ENCODE measurements at places on chromosomes 6 and 20.
A peak's percentile ranks its signal among the peaks of the same experiment; 100 is the strongest.

GRCh38 chr6:95693108-95693507 lies 115.8 kb downstream of the MANEA start:
- DNase-seq, result peak; percentile 4

- DNase-seq, result no peak
Observed at GRCh38 chr20:62208795-62209755, 11.0 kb downstream of the HRH3 start.

DNA sequence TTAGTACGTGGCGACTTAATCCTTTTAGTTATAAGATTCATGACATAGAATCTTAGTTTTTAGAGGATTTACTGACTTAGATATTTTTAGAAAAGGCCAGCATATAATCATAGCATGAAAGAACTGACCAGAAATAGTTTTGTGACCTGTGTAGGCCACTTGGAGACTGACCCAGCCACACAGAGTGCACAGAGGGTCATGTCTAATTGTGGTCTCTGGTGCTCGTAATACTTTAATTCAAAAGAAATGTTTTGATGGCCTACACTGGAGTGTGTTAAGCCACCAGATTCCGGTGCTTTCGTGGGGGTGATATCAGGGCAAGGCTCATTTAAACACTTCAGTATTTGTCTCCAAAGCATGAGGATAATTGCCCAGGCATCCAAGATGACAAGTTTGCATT lies 11.4 kb downstream of the PCMTD2 start:
- DNase-seq, result no peak

DNA sequence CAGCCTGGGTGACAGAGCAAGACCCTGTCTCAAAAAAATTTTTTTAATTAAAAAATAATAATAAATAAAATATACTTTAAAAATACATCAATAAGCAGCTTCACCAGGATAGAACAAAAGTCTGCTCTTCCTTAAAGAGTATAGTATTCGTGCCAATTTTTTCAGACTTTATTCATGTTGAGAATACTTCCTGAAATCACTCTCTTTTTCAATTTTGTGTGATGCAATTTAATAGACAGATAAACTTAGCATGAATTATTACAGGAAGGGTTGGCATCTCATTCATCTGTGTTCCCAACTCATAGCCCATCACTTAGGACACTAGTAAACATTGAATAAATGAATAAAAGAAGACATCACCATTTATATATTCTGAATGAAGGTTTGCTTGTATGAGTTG lies 52.4 kb downstream of the IPCEF1 start:
- no peak for DNase-seq

DNA sequence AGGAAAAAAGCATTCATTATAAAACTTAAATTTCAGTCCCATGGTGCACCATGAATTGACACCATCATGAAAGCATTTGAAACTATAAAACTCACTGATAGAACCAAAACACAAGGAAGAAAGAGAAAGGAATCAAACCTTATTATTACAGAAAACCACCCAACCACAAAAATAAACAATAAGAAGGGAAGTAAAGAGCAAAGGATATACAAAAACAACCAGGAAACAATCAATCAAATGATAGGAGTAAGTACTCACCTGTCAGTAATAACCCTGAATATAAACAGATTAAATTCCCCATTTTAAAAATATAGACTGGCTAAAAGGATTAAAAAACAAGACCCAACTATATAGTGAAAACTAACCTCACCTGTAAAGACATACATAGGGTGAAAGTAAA lies 5.8 kb downstream of the SLPI start:
- no peak for DNase-seq

DNA sequence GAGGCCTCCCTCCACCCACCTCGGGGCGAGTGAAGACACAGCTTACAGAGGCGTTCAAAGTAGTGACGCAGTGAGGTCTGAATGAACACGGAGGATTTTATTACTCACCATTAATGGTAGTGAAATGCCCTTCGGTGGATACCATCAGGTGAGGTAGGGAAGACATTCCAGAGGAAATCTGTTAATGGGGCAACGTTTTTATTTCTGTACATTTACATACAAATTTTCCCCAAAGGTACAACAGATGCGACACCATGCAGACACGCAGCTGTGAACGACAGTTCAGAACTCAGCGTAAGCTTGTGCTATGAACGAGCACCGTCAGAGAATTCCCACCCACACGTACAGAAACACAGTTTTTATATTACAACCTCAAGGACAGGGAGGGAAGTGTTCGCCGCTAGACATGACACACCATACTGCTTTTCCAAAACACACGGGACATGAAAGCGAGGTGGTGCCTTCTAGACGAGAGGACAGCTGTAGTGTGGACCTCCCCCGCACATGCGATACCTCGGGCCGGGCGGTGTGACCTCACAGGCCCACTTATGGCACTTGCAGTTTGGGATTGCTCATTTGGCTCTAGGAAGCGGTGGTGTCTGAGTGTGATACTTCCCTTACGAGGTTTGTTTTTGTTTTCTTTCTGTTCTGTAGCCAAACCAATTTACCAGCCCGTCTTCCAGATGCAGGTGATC lies 10.7 kb downstream of the PSMG4 start:
- DNase-seq, result no peak

DNA sequence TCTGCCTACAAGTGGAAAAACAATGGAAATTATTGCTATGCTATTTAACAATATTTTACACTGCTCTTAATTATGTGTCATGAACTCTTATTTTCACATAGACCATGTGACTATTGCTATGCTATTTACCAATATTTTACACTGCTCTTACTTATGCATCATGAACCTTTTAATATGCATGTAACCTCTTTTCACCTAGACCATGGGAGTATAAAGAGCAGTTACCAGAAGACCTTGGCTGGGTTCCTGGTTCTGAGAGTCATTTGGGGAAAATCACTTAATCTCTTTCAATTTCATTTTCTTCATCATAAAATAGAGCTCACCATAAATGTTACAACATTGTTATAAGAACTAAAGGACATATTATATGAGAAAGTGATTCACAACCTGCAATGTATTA lies 223.8 kb upstream of the RNF217 start:
- no peak for DNase-seq

DNA sequence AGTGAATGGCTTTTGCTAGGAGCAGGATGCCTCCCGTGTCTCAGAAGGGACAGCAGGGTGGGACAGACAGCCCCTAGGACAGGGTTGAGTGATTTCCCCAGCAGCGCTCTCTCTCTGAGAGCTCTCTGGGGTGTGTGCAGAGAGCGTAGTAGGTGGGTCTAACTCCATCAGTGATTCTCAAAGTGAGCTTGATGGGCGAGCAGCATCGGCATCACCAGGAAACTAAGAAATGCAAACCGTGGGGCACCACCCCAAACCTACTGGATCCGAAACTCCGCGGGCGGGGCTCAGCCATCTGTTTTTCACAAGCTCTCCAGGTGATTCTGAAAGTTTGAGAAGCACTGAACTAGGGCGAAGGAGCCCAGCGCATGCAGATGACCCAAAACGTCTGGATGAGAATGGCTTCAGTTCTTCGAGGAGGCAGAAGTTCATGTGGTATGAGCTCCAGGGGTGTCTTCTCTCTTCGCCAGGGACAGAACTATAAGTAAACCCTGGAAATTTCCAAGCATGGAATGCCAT lies 119.6 kb upstream of the RNF24 start:
- no peak for DNase-seq

GRCh38 chr6:18087396-18088165 lies 34.9 kb downstream of the NHLRC1 start:
- DNase-seq, result no peak

DNA sequence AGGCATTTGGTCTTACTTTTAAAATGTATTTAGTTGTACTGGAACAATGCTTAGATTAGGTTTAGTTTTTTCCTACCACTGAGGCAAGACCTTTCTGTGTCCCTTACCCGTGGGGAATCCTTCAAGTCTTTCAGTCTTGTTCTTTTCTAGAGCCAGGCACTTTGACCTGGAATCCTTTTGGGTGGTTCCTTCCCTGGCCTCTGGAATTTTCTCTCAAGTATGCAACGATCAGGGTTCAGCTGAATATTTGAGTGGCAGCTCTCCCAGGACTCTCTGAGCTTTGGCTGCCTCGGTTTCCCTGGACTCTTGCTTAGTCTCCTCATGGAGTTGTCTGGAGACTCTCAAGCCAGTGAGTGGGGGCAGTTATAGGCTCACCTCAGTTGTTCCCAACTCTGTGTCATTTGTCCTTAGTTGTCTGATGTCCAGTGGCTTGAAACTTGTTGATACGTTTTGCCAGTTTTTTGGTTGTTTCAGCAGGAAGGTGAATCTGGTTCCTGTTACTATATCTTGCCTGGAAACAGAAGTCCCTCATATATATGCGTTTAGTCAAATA lies 118.1 kb downstream of the QKI start:
- no peak for DNase-seq

- no peak for DNase-seq
Observed at GRCh38 chr20:47354714-47355488, 1.6 kb downstream of the ZMYND8 start.

GRCh38 chr6:13142611-13143010 lies 185.7 kb downstream of the TBC1D7 start:
- no peak for DNase-seq

GRCh38 chr20:46811224-46812084 lies 83.2 kb upstream of the EYA2 start:
- no peak for DNase-seq

GRCh38 chr6:158924499-158925455 lies 75.2 kb downstream of the RSPH3 start:
- DNase-seq, result no peak

GRCh38 chr6:141321493-141322347 lies 811.0 kb upstream of the GJE1 start:
- peak; percentile 9 for DNase-seq

GRCh38 chr20:39800548-39800947 lies 838.4 kb downstream of the DHX35 start:
- DNase-seq, result peak; percentile 60

DNA sequence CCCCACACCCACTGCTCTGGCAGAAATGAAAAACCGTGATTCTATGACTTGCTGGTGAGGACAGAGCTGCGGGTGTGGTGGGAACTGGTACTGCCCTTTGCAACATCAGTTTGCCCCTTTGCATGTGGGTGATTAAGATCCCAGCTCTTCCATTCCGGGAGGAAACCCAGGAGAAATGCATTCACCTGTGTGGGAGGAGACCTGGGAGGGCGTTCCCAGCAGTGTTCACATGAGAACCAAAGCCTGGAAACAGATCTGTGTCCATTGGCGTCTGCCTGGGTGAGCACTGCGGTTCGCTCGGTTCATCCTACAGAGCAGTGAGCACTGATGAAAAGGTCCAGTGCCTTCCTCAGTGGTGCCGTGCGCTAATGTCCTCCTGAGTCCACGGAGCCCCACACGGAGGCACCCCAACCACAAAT lies 89.7 kb downstream of the SMOC2 start:
- DNase-seq, result no peak

DNA sequence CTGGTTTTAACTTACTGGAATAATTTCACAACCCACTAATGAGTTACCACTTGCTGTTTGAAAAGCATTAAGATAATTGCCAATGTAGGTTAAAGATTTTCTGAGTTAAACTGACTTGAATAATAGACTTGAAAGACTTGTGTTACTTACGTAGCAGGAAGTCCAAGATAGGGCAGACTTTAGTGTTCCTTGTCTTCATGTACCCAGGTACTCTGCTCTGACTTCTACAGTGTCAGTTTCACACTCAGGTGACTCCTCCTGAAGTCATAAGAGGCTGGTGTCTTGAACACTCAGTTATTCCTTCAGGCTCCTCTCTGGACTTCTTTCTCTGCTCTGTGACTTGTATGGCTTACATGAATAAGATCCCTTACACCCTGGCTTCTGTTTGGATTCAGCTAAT lies 76.3 kb upstream of the SGK1 start:
- DNase-seq, result no peak

DNA sequence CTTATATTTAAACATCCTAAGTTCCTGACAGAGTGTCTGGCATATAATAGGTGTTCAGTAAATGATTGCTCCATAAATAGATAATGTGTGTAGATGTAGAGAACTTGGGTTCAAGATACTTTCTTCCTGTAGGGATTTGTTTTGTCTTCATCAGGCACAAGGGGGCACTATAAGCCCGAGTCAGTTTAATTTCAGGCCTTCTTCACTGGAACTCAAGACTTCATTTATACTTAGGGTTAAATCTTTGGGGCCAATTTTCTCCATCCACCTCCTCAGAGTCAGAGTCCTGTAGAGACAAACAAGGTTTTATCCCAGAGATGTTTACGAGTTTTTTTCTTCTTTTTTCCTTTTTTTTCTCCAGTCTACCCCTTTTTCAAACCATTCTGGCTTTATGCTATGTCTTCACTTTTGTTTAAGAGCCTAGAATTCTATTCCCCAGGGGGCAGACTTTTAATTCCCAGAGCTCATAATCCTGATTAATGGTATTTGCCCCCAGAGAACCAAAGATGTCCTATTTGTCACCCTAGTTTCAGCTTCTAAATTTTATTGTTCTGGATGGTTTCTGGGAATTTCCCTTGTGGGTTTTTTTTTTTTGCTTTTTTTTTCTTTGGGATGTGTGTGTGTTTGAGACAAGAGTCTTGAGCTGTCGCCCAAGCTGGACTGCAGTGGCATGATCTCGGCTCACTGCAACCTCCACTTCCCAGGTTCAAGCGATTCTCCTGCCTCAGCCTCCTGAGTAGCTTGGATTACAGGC lies 88.4 kb downstream of the HFE start:
- no peak for DNase-seq

- DNase-seq, result no peak
Observed at GRCh38 chr6:35413911-35414310, 38.2 kb upstream of the FANCE start.

GRCh38 chr20:16166737-16167136 lies 406.5 kb downstream of the KIF16B start:
- no peak for DNase-seq

- DNase-seq, result peak; percentile 20
Observed at GRCh38 chr6:119350202-119350951, 816 bp upstream of the MAN1A1 start.

DNA sequence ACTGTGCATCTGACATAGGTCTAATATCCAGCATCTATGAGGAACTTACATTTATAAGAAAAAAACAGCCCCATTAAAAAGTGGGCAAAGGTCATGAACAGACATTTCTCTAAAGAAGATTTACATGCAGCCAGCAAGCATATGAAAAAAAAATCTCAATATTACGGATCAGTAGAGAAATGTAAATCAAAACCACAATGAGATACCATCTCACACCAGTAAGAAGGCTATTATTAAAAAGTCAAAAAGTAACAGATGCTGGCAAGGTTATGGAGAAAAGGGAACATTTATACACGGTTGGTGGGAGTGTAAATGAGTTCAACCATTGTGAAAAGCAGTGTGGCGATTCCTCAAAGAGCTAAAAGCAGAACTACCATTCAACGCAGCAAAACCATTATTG lies 13.1 kb downstream of the METTL24 start:
- no peak for DNase-seq

GRCh38 chr6:11632231-11632630 lies 94.7 kb downstream of the TMEM170B start:
- peak; percentile 69 for DNase-seq

- DNase-seq, result peak; percentile 11
Observed at GRCh38 chr6:75381877-75382633, 97.5 kb upstream of the TMEM30A start.

GRCh38 chr6:28480253-28480932 lies 35.2 kb downstream of the GPX6 start:
- no peak for DNase-seq

GRCh38 chr6:45781890-45782289 lies 233.8 kb downstream of the CLIC5 start:
- DNase-seq, result no peak
